Putamen (tissue), 1 donor: ENCODE measurements at places on chromosomes 2 and 18.

DNA sequence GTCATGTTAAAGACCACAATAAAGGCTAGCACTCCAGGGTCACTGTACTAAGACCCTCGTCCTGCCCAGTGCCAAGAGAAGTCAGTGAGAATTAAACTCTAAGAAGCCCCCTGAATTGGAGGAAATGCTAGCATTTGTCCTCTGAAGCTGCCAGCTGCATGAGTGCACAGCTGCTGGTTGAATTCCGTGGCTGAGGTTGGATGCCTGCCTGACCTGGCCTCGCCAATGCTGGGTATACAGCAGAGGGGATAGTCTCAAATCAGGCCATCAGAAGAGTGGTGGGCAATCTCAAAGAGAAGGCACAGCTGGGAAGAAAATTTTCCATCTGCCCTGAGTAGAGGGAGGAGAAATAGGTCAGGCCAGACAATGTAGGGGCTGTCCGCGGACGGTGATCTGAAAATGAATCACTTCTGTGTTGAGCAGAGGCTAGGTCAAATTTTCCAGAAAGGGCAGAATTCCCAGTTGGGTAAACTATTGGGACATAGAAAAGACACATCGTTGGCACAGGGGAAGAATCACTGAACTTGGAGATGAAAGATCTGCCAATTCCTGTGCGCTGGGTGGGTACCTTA is 110.5 kb upstream of the AGAP1 start:
- no peak for DNase-seq

DNA sequence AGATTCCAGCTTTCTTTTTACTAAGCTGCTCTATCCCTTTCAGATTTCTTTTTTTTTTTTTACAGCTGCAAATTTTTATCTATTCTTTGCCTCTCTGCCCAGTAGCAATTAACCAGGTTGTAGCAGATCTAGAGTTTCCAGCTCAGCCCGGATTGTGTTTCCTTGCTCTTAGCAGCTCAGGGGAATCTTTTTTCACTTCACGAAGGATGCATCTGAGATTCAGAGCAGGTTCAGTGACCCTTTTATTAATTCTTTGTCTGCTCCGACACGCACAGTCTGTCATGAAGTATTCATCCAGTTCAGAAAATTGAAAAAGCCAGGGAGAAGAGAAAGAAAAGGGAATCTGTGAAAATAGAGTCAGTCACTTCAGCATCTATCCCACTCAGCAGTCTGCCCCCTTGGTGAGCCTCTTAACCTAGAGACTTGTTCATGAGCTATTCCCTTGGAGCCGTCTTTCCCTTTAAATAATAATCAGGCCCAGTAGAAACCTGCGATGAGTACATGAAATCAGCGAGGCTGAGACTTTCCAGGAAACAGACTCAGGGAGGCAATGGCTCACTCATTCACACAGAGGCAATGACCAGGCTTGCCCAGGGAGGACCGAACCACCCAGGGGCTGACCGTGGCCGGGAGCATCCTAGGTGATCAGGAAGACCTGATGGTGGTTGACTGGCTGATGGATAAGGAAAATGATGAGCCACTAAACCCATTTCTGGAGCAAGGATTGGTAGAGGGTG is 103.4 kb upstream of the ITGA6 start:
- no peak for DNase-seq

DNA sequence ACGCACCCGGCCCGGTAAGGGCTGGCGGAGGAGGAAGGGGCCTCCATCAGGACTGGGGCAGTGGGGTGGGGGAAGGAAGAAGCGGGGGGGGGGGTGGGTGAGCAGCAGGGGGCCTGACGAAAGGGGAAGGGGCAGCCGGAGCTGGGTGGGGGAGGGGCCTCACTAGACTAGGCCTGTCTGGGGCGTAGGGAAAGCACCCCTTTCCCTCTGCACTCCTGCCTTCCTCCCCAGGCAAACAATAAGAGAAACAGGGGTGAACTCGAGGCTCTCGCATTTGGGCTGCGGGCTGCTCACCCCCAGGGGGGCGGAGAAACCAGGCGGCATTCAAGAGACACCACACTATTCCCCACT is 82.7 kb upstream of the POMC start:
- DNase-seq, result no peak

DNA sequence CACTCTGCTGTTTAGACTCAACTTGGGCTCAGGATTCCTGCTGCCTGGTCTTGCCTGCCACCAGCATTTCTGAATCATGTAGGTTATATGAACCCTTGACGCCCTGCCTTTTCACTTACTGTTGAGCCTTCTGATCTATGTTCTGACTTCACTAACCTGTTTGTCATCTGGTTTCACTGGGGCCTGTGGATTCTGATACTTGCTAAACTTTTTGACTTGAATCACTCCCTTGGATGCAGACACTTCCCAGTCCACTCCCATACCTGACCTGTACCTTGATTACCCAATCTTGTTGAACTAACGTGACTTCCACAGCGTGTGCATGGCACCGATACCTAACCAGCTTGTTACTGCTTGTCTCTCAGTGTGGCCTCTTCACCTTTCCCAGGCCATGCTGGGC is 35.6 kb upstream of the SPAG16 start:
- no peak for DNase-seq

- no peak for DNase-seq
These were observed 7.7 kb downstream of the KCNF1 start for GRCh38 chr2:10919410-10919770.

GRCh38 chr18:6807515-6808257 is 78.2 kb downstream of the ARHGAP28 start:
- no peak for DNase-seq

DNA sequence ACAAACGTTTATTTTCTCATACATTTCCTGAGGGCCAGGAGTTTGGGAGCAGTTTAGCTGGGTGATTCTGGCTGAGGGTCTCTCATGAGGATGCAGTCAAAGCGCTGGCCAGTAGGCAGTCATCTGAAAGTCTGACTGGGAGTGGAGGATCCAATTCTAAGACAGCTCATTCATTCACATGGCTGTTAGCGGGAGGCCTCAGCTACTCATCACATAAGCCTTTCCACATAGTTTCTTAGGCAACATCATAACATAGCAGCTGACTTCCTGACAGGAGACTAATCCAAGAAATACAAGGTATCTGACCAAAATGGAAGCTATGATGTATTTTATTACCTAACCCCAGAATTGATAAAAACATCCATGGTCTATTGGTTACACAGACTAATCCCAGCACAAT is 2.9 kb upstream of the MRPL44 start:
- DNase-seq, result no peak
